Non-pigmented ciliary epithelial cell (primary cell): ENCODE measurements at places on chromosomes 16 and 17.

- DNase-seq, result no peak
Measured at GRCh38 chr16:29318037-29318436, 88.5 kb downstream of the NPIPB11 start.

- DNase-seq, result no peak
Measured at GRCh38 chr17:21388944-21389343, 12.8 kb downstream of the KCNJ12 start.

DNA sequence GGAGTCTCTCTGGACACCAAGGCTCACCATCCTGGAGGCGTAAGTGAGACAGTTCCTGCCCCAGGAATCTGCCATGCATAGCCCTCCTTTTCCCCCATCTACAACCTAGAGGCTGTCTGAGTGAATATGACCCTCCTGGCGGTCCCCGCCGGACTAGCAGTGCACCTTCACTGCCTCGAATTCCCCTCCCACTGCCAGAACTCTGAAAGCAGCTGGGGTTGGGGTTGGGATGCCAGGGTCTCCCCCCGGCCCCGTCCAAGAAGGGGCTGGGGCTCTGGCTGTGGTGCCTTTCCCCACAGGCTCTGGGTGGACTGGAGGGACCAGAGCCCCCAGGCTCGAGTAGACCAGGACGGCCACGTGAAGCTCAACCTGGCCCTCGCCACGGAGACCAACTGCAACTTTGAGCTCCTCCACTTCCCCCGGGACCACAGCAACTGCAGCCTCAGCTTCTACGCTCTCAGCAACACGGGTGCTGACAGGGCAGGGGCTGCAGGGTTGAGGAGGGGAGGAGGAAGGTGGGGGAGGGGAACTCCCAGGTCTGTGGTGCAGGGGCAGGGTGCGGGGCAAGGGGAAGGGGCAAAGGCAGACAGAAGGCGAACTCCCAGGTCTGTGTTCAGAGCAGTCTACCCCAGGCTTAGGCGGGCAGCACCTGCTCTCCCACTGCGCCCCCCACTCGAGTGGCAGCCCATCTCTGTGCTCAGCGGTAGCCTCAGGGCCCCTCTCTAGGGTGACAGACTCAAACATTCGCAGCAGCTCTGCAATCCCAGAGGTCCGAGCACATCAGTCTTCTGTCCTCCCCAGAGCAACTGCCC, 1.2 kb downstream of the ZACN start:
- DNase-seq, result no peak

DNA sequence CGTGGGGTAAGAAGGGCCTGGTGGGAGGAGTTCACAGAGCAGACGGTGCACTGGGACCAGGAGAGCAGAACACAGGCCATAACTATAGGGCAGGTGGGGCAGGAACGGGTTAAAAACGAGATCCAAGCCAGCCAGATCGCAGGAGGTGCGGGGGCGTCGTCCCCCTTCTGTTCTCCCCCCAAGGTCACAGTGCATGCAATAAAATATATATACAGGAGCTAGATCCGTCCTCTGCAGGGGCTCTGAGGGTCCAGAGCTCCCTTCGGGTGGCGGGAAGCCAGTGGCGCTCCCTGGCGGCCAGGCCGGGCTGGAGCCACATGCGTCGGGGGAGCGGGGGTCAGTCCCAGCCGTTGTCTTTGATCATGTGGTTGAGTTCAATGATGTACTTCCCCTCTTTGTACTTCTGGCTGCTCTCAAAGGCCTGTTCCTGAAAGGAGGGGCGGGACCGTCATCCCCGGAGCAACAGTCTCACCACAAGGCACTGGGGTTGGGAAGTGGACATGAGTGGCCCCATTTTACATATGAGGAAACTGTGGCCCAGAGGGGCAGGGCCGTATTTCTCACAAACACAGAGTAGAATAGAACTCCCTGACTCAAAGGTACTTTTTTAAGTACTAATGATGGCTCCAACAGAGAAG, 768 bp upstream of the TBX6 start:
- DNase-seq, result no peak

DNA sequence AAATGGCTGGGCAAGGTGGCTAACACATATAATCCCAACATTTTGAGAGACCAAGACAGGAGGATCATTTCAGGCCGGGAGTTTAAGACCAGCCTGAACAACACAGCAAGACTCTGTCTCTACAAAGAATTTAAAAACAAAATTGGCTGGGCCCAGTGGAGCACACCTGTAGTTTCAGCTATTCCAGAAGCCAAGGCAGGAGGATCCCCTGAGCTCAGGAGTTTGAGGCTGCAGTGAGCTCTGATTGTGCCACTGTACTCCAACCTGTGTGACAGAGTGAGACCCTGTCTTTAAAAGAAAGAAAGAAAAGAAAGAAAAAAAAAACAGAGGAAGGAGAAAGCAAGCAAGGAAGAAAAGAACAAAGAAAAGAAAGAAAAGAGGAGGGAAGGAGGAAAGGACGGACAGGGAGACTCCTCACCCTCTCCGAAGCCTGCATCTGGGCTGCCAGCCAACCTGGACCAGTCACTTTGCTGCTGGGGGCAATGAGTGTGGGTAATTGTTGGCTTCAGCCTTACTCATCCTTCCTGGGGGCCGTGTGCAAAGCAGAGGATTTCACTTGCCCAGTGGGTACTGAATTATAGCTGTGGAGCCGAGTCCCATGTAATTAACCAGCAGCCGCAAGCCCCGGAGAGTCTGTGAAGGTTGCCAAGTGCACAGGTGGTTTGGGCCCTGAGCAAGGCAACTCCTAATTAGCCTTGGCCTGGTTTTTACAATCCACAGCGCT, 6.7 kb upstream of the MT4 start:
- DNase-seq, result no peak

- DNase-seq, result no peak
Measured at GRCh38 chr16:78689028-78689427, 589.6 kb downstream of the WWOX start.

- DNase-seq, result no peak
Measured at GRCh38 chr17:6160232-6160555, 90.0 kb downstream of the WSCD1 start.

DNA sequence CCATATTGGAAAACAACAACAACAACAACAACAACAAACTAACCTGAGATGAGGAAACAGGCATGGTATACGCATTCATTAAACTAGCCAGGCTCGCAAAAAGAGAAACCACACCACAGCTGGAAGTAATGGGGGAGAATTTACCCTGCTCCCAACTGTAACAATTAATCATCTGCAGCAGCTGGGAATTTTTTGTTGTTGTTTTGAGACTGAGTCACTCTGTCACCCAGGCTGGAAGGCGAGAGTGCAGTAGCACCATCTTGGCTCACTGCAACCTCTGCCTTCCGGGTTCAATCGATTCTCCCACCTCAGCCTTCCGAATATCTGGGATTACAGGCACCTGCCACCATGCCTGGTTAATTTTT, 16.3 kb downstream of the PRPSAP1 start:
- no peak for DNase-seq

DNA sequence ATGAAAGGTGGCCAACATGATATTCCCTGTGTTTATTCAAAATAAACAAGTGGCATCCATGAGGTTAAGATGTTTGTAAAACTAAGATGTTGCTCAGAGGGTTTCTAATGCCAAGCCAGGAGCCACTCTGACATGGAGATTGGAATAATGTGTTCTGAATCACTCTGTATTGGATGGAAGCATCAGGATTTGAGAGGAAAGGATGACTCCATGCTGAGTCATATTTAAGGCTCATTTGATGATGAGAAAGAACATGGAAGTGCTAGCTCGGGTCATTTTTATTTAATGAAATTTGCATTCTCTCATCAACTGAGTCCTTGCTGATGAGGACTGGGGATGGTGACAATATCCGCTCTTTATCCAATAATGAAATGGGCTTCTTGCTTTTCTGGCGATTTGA, 6.2 kb downstream of the VAT1L start:
- peak; percentile 50 for DNase-seq

- DNase-seq, result no peak
Measured at GRCh38 chr17:19904412-19904811, 36.7 kb upstream of the ULK2 start.

DNA sequence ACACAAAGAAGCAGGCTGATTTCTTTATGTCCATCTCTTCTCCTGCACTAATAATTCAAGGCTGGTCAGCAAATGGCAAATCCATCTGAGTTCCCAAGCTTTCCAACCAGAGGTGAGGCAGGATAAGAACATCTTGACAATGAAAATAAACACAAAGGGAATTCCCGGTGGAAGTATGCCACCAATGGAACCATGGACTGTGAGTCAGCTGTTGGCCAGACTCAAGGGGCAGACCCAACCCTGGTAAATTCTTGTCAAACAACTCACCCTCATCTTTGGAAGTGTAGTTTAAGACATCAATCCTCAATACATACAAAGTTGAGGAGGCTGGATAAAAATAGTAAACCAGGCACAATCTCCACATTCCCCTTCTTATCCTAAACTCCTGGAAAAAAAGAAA, 74.3 kb upstream of the CES5A start:
- DNase-seq, result no peak

DNA sequence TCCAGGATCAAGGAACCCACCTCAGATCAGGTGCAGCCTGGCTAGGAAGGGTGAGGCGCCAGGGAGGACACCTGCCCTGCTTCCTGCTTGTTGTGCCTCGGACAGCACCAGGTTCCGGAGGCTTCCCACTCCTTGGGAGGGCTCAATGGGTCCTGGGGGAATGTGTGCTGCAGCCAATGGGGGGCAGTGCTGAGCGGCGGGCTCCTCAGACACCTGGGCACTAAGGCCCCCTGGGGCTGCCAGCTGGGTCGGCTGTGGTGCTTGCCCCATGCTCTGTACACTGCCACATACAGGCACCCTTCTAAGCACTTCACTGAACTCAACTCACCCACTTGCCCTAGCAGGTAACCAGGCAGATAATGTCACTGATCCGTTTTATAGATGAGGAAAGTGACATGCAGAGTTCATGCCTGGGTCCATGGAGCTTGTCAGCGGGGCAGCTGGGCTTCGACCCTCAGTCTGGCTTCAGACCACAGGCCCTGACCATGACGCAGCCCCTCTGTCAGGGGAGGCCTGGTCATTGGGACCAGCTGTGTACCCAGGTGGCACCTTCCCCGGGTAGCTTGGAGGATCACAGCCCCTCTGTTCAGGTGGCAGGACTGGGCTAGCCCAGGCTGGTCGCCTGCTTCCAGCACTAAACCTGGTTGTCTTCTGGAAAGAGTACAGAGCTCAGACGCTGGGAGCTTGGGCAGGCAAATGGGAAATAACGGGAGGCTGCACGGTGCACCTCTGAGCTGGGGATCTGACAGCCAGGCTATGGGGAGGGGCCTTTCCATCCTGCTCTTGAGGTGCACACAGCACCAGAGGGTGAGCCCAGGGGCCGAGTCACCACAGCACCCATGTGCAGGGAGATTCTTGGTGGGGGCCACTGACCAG, 8.2 kb downstream of the FN3K start:
- no peak for DNase-seq

GRCh38 chr17:42311240-42312034, 23.1 kb downstream of the STAT5A start:
- peak; percentile 65 for DNase-seq

- DNase-seq, result no peak
Measured at GRCh38 chr17:44400226-44400847, 10.9 kb upstream of the ITGA2B start.

DNA sequence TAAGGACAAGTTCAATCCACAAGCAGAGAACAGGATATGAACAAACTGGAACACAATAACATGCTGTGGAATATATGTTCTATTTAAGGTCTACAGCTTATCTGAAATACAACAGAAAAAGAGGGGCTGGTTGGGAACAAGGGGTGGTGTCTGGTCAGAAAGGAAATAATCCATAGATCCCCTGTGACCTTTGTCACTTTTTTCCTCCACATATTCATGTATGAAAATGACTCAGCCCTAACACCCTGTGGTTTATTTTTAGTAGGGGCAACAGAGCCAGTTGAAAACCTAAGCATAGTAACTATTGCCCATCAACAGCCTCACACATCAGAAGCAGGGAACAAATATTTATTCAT, 12.3 kb upstream of the SPAG9 start:
- no peak for DNase-seq

GRCh38 chr17:27366437-27366836, 72.5 kb downstream of the WSB1 start:
- DNase-seq, result no peak

DNA sequence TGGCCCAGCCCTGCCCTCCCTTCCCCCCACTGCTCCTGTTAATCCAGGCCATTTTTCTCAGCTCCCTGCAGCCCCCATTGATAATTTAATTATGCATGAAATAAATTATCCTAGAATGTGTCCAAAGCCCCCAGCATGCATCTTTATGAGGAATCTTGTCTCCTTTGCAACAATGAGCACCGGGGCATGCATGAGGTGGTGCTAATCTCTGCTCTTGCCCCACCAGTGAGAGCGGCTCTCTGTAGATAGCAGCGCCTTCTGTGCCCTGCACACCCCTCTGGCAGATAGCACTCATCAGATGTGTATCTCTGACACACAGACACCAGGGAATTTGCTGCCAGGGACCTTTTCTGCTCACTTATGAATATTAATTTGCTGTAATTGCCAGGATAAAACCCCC, 140.2 kb upstream of the CDC42EP4 start:
- no peak for DNase-seq

DNA sequence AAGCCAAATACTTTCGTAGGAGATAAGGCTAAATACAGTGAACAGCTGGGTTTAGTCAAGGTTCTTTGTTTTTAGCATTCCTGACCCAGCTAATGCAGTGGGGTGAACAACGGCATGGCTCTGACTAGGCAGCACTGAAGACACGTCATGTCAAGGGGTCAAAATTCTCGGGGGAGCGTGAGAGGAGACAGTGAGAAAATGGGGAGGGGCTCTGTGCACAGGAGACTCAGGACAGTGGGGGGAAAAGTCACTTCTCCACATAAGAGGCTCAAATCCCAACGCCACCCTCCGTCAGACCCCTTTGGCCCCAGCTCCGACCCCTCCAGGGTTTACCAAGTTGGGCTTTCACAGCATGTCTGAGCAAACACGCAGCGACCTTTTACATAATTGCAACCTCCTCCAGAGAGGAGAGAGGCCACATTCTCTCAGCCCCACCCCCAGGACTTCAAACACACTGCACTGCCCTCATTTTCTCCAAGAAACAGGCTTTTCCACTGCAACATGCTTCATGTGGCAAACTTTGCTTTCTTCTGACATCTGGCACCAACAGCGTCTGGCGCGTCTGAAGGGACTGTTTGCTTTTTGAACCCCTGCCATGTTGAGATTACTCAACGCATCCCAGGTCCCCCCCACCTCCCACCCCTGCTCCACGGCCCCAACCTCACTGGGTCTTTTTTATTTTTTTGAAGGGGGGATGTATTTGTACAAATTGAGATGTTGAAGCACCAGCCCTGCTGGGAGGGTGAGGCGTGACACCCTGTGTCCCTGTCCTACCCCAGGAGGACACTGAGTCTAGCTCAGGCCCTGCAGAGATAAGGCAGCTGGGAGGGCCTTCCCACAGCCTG, 30.0 kb downstream of the AXIN2 start:
- no peak for DNase-seq
